ENCODE measurements at places on chromosomes 12 and 14.

- DNase-seq, result no peak
Measured at GRCh38 chr12:132143336-132144071, 615 bp downstream of the DDX51 start.

GRCh38 chr12:101491329-101491728, 16.2 kb downstream of the SPIC start:
- no peak for DNase-seq

- no peak for DNase-seq
Measured at GRCh38 chr12:116293687-116294453, 16.4 kb upstream of the MED13L start.

GRCh38 chr12:111201036-111201435, 167.9 kb downstream of the PHETA1 start:
- no peak for DNase-seq

All from B cell (primary cell).